Hair follicular keratinocyte (primary cell): ENCODE measurements at places on chromosomes 2 and 18. TPM values are rescaled to one million over a fixed set of nuclear protein-coding genes. Genes with fewer than 3 reads are reported as not detected.

The KRCC1 gene
- total RNA-seq: 9.7 and 16.2 TPM in 2 replicates

The USP40 gene
- total RNA-seq: 34.1 and 36.2 TPM in 2 replicates

The TMEM247 gene
- total RNA-seq: not detected in 2 replicates

The CD207 gene
- total RNA-seq: not detected in 2 replicates

The CIDEA gene
- total RNA-seq: 3.9 and 6.5 TPM in 2 replicates

The E2F6 gene
- 6.9 and 8.8 TPM in 2 replicates for total RNA-seq

The NEMP2 gene
- 3.1 and 5.8 TPM in 2 replicates for total RNA-seq

The STAT4 gene
- 1.0 and 4.5 TPM in 2 replicates for total RNA-seq

The ATP6V1B1 gene
- not detected in 2 replicates for total RNA-seq

The EGR4 gene
- not detected in 2 replicates for total RNA-seq
